ENCODE measurements at places on chromosomes 7 and 10.
A peak's percentile ranks its signal among the peaks of the same experiment; 100 is the strongest.

DNA sequence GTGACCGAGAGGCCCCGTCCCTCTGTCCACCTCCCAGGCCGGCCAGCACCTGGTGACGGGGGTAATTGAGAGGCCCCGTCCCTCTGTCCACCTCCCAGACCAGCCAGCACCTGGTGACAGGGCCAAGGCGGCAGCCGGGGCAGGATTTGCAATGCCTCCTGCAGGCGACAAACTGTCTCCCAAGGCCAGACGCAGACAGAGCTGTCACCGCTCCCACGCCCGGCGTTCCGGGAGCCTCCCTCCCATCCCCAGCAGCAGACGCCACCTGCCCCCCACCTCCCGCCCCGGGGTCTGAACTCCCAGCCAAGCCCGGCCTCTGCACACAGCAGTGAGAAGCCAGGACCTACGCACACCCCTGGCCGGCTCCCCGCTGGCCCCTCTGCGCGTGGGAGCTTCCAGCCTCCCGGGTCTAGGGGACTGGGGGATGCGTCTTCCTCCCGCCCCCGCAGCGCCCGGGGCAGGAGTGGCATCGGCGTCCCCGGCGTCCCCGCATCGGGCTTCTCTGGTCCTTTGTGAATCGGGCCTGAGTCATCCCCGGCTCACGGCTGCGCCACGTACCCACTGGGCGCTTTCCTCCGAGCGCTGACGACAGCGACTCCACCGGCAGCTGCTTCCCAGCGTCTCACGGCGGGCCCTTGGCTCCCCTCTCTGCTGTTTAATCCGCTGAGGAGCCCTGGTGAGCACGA, 95.1 kb upstream of the DIP2C start:
- DNase-seq: peak; percentile 79

DNA sequence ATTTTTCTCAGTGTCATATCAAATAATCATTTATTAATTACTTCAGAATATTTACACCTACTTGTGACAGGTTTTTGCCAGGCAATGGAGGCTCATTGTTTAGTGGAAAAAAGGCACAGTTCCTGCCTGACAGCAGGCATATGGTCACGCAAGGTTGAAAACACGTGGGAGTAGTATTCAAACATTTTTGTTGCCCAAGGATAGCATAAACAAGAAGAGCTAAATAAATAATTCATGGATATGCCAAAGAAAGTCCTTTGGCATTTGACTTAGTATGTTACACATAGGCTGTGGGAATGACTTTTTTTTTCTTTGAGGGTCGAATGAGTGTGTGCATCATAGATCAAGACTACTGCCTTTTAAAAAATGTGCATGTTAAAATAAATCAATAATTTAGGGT, 120.5 kb upstream of the SEMA3E start:
- no peak for DNase-seq

- DNase-seq: no peak
These were observed 91.1 kb downstream of the COL13A1 start for GRCh38 chr10:69892816-69893215.

DNA sequence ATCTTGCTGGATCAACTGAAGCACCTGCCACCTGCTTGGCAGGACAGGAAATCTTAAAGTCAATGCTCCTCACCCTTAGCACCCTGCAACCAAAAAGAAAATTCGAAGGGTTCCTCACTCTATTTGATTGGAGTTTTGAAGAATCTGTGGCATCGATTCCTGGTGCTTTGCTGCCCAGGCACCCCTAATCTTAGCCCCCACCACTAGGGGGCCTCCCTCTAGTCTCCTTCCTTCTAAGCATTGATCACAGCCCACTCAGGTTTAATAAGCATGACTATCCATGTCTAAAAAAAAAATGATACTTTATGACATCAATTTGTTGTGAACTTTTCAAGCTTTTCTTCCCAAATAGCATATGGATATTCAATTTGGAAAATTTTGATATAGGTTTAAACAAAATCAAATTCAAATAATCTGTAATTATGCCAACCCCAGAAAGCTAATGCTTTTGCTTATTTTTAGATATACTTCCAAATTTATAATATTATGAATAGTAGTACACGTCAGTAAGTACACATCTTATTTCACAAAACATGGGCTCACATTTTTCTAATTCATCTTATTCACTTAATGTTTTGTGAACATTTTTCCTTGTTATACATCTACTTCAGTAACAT, 45.3 kb downstream of the NRG3 start:
- DNase-seq: peak; percentile 40

GRCh38 chr10:17915181-17915580, 36.5 kb upstream of the SLC39A12 start:
- no peak for DNase-seq

DNA sequence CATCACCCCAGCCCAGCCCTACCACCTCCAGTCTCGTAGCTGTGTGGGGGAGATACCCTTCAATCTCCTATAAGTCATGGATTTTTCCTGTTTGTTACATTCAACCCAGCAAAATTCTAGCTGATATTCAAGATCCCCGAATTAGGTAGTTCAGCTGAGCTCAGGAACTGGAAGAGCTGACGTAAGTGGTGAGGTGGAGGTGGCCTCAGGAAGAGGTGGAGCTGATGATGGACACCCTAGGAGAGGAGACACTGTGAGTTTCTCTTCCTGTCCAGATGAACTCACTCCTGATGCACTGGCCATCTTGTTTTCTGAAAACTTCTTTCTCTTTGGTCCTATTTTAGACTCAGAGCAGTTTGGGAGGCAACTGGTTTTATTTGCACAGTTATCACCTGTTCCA, 90.5 kb upstream of the PITRM1 start:
- DNase-seq: no peak

DNA sequence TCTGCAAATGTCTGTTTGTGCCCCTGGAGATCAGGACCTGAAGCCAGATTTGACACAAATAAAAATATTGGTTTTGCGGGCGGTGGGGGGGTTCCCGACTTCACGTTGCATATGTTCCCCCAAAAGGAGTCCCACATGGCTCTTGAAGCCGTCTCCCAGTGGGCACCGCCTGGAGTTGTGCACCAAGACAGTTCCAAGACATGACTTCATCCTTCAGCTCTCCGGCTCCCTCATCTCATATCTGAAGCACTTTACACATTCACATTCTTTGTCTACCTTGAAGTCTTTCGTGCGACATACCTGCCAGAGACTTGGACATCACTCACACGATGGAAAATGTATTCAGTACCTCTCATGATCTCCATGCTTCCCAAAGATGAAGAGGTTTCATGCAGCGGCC, 362.8 kb upstream of the FOXK1 start:
- DNase-seq: no peak

- no peak for DNase-seq
These were observed 142.7 kb downstream of the TNS3 start for GRCh38 chr7:47439181-47439667.

GRCh38 chr7:132349075-132349474, 227.2 kb downstream of the PLXNA4 start:
- DNase-seq: no peak
